ENCODE measurements at places on chromosomes 16 and 17. TPM values are rescaled to one million over a fixed set of nuclear protein-coding genes. Genes with fewer than 3 reads are reported as not detected.

CLEC3A gene
- not detected for total RNA-seq

NUFIP2 gene
- 31.6 TPM for total RNA-seq

FOXC2 gene
- 0.51 TPM for total RNA-seq

GRAPL gene
- not detected for total RNA-seq

KRTAP4-1 gene
- total RNA-seq: not detected

SMIM22 gene
- total RNA-seq: not detected
